ENCODE measurements at places on chromosomes 7 and 10.

DNA sequence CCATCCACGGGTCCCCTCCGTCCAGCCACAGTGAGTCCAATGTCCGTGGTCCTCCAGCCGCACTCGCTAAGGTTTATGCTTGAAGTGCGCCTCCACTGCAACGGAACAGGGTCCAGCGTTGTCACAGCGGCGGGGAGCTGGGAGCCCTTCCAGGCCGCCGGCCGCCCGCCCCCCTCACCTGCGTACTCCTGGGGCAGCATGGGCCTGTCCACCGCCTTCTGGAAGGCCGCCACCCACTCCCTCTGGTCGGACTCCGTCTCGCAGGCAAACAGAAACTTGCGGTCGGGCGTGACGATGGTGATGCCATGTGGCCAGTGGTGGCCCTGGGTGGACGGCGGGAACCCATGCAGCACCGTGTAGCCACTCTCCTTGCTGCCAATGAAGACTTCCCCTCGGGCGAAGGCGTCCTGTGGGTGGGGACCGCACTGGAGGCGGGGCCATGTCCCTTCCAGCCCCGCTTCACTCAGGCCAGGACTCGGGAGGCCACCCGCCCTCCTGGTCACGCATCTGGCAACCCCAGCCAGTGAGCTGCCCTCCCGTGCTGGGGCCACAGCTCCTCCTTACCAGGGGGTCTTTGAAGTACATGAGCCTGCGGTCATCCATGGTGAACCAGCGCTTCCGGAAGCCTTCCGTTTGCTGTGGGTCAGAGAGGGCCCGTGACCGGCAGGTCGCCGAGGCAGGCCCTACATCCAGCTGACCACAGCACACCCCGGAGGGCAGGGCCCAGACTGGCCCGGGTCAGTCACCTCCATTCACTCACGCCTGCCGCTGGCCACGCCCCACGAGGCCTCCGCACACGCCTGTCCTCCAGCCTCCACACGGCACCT lies 22.7 kb downstream of the GET4 start:
- DNase-seq, result no peak

DNA sequence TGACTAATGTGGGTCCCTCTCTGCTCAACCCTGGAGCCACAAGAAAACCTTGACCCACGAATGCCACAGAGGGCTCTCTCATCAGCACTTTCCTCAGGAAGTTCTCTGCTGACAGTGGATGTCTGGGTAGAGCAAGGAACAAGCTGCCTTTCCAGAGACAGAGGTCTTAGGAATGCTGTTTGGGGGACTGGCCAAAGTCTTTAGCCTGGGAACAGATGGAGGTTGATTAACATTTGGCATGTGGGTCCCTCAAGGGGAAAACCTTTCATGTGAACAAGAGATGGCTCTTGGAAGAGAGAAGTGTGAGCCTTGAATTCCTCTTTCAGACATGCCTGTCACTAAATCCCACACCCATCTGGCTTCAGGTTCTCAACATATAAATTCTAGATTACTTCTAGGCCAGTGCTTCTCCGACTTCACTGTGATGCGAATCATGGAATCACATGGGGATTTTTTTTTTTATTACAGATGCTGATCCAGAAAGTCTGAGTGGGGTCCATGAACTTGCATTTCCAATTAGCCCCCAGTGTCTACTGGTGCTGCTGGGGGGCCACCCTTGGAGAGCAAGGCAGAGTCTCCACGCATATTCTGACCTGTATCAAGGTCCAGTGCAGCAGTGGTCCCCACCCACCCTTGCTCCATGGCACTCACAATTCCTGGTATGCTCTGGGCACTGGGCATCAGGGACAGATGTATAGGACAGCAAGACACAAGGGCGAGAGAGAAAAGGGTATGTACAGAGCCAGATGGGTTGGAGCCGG lies 360.4 kb downstream of the CXCL12 start:
- DNase-seq, result no peak

GRCh38 chr10:78274491-78274890 lies 240.8 kb downstream of the RPS24 start:
- no peak for DNase-seq

DNA sequence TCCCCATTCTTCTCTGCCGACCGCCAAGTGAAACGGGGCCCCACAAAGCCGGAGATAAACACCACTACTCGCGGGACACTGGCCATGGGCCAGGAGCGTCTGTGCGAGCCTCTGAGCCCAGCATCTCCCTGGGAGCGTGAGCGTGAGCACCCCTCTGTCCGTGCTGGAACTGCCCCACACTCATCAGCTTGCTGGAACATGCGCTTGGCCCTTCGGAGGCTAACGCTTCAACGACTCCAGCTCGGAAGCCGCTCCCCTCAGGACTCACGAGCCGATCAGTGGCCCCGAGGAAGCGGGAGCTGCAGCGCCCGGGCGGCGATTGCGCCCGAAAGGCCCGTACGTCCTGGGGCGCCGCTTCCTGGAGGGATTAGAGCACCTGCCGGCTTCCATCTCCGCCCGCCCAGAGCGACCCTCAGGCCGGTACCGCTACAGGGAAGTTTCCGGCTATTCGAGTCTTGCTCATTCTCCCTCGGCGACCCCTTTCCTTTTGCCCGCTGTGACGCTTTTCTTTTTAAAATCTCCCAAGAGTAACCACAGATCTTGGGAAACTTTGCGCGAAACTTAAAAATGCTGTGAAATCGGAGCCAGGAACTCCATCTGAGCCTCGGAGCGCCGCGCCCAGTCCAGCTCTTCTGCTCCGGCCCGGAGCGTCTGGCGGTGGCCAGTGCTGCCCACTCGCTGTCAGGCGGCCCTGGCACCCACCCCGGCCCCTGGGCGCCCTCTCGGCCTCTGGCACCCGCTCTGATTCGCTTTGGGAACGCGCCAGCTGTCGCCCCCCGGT lies 1.0 kb downstream of the TLL2 start:
- no peak for DNase-seq

DNA sequence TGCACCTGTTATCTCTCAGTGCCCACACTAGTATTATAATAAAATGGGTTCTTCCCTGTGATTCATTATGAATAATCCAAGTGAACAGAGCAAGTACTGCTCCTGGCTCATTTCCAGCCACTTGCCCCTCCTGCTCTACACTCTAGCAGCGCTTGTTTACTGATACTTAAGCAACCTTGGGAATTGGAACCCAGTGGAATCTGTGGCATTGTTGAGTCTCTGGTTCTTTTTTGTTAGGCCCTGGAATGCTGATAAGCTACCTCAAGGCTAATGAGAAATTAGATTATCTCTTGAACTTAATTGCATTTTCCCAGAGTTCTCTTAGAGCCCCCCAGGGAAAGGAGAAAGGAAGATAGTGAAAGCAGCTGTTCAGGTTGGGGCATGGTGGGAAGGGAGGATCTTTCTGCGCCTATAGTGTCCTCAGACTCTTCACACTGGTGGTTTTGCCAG lies 34.0 kb downstream of the PRKAR2B start:
- DNase-seq, result no peak

- no peak for DNase-seq
These were observed 390.0 kb downstream of the ARL4A start for GRCh38 chr7:13077466-13077865.

Measured in BJ (cell line).